CD4-positive, alpha-beta T cell treated with Interleukin-6 for 4 hours (primary cell): ENCODE measurements at places on chromosomes 2 and 18.
A peak's percentile ranks its signal among the peaks of the same experiment; 100 is the strongest.

DNA sequence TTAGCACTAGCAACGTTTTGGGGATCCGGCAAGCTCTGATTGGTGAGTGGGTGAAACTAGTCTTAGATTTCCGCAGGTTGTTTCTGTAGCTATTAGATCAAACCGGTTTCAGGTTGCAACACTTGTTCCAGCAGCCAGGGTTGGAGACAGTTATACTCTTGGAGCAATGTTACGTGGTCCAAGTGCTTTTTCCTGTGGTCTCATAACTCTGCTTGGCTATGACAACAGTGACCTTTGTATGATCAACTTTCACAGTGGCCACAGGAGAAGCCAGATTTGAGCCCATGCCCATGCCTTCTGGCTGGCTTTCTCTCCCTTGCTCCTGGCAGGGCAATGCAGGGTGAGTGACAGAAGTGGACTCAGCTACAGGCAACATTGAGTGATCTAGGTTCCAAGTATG, 84.5 kb upstream of the TAF1B start:
- DNase-seq = no peak

- DNase-seq = no peak
Measured at GRCh38 chr2:21759819-21760218, 636.1 kb downstream of the TDRD15 start.

DNA sequence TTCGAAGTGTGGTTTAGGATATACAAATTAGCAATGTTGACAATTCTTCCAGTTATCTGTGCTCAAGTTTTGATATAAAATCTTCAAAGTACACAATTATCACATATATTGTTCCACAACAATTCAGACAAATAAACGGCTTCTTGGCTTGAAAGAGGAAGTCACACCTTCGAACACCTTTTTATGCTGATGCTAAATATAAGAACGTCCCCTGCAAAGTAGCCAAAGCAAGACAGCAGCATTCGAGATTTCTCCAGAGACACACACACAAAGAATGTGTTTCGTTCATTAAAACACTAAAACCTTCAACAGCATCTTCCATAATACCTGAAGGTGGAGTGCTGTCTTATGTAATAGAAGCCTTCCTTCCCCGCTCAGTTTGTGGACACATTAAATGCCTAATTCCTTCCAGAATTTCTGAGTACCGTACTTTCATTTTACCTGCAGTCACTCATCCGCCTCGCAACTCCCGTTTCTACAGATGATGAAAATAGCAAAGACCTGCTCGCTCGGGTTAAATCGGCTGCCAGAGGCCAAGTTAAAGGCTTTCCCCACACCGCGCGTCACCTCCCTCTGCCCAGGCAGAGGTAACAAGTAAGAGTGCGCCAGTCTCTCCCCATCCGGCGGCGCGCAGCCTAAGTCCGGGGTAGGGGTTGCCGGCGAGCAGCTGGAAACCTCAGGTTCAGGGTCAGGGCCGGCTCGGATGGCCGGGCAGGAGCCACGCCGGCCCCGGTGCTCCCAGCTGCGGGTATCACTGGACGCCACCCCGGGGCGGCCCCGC, 847 bp downstream of the SERPINE2 start:
- DNase-seq = peak; percentile 51

DNA sequence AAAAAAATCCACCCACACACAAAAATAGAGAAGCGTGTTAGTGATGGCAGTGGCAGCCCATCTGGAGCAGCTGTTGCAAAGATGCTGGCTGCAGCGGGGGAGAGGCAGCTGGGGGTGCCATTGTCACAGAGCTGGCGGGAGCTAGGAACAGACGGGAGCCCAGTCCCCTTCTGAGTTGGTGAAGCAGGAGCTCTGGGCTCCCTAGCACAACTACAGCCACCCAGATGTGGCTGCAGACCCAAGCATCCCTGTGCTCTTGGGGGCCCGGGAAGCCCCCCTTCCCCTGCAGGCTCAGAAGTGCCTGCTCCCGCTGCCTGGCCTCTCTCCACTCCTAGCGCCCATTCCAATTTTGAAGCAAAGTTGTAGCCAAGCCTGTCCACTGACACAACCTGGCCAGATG, 366.6 kb upstream of the MC4R start:
- DNase-seq = no peak

DNA sequence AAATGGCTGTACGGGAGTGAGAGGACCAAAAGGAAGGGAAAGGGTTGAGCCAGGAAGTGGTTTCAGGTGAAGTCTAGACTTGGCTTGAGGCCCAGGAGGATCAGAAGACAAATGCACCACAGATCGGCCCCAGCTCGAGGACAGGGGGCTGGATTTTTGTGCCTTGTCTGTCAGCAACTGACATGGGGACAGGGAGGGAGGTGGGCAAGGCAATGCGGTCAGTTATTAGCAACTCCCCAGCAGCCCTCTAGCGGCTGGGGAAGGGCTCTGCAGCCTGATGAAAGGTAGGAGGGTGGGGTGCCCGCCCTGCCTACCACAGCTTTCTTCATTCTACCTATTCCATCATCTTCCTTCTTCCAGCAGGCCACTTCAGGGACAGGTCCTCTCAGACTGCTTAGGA, 50.0 kb downstream of the CPO start:
- peak; percentile 6 for DNase-seq

- no peak for DNase-seq
Measured at GRCh38 chr2:33459745-33460144, 16.7 kb upstream of the RASGRP3 start.

GRCh38 chr2:45886171-45886663, 234.7 kb downstream of the PRKCE start:
- DNase-seq = no peak

DNA sequence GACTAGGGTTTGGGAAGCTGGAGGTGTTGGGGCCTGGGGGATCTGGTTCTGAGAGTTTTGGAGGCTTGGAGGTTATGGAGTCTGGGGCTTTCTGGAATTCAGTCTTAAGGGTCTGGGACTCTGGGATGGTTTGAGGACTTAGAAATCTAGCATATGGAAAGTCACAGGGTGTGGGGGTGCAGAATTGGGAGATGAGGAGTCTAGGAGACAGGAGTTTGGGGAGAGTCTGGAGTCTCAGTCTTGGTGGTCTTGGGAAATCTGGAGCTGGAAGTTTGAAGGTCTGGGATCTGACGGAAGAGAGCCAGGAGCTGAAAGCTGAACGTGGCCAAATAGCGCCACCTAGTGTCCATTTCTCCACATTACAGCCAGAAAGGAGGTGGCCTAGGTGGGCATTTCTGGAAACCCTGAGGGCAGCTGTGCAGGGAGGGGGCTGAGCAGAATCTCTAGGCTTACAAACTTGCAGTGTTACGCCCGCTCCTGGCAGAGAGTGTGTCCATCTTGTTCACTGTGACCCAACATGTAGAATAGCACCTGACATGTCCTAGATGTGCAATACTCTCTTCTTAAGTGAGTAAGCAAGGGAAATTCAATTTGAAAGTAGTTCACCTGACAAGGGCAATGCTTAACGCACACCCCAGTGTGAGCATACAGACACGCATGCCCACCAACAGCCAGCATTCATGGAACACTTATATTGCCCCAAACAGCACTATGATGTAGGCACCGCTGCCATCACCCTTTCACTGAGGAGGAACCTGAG, 204.8 kb downstream of the TFCP2L1 start:
- DNase-seq = peak; percentile 43

DNA sequence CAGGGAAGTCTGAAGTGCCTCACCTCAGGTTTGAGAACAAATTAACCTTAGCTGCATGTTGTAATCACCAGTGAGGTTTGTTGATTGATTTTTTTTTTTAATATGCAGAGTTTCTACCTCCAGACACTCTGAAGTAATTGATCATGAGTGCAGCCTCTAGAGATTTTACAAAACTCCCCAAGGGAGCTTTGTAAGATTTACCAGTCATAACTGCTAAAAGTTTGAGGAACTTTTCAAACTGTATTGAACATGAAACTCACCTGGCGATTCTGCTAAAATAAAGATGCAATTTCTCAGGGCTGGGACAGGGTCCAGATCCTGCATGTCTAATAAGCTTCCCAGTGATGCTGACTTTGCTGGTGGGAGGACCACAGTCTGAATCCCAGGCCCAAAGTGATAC, 339.6 kb upstream of the DCC start:
- DNase-seq = no peak

DNA sequence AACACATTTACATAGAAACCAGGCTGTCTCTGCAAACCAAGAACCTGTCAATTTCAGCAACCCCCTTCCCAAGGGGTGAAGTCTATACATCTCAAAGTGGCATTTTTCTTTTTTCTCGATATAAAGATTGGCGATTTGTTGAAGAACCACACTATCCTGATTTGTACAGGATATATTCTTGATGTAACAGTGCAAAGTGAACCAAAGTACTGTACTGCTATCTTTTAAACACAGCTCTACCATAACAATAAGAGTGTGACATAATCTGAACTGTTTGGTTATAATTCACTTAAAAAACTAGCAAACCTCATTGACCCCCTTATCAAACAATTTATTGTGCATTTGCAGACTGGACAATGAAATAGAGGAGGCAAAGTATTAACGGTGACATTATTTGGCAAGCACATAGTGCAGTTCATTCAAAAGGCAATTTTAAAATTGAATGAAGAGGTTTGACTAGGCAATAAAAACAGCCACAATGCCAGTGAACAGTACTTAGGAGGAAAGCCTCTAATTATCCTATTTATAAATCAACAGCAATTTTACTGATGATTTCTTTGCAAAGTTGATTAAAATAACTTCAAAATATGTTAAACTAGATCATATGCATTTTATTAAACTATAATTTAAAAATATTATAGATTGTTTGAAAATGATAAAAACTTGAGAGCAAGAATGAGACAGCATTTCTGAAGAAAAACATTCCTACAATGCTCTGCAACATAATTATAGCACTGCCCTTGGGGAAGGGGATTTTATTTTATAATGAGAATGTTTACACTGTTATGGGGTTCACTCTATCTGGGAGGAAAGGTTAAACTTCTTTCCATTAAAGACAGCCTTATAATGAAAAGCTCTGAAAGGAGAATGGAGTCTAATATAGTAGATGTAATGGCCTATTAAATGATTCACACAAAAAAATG, 440.9 kb downstream of the ZEB2 start:
- DNase-seq = no peak

GRCh38 chr2:177537213-177537612, 144.6 kb downstream of the AGPS start:
- no peak for DNase-seq
